Epithelial cell of alveolus of lung (primary cell): ENCODE measurements at places on chromosomes 11 and 22. TPM values are rescaled to one million over a fixed set of nuclear protein-coding genes. Genes with fewer than 3 reads are reported as not detected.

KIF18A gene
- total RNA-seq = 6.1 and 14.0 TPM in 2 replicates

SF3A1 gene
- total RNA-seq = 24.3 and 63.7 TPM in 2 replicates

GRK3 gene
- total RNA-seq = 1.2 and 3.1 TPM in 2 replicates

GSTT2 gene
- total RNA-seq = 0.13 TPM in 1 of 2 replicates, not detected in the other

SYT12 gene
- total RNA-seq = 0.08 and 3.4 TPM in 2 replicates
